Activated T-cell treated with anti-CD3 and anti-CD28 coated beads, Interleukin-2, amount 50 U/mL, for 4 hours (primary cell): ENCODE measurements at places on chromosomes 4 and X. TPM values are rescaled to one million over a fixed set of nuclear protein-coding genes. Genes with fewer than 3 reads are reported as not detected.

- DNase-seq = no peak
Measured at GRCh38 chr4:80257851-80258250, 8.6 kb upstream of the FGF5 start.

DNA sequence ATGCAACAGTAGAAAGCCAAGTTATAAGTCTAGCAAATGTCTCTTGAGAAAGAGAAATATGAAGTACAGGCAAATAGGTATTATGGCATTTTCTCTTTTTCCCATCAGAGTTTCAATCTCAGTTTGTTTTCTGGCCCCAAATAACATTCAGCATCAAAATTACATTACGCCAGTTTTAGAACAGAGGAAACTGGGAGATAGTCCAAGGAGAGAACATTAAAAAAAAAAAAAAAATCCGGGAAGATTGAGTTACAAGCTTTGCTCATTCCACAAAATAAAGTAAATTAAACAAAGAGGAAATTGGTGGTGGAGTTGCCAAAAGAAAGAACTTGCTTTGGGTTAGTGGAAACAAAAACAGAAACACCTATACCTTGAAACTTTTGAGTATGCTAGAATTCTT lies 50.4 kb upstream of the IL13RA2 start:
- DNase-seq = no peak

DNA sequence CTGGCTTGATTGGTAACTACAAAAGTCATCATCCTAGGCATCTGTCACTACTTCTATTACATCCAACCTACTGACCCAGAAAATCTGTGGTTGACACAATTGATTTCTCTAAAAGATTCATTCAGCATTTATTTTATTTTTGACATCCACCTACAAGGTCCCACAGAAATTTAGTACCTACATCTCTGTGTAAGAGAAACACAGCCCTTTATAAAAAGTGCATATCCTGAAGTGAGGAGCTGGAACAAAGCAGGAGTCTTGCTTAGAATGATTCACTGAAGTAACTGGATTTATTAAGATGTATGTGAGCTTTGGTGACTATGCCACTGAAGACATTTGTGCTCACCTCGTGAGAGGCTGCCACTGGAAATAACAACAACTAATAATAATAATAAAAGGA lies 391.0 kb downstream of the GPAT3 start:
- no peak for DNase-seq

DNA sequence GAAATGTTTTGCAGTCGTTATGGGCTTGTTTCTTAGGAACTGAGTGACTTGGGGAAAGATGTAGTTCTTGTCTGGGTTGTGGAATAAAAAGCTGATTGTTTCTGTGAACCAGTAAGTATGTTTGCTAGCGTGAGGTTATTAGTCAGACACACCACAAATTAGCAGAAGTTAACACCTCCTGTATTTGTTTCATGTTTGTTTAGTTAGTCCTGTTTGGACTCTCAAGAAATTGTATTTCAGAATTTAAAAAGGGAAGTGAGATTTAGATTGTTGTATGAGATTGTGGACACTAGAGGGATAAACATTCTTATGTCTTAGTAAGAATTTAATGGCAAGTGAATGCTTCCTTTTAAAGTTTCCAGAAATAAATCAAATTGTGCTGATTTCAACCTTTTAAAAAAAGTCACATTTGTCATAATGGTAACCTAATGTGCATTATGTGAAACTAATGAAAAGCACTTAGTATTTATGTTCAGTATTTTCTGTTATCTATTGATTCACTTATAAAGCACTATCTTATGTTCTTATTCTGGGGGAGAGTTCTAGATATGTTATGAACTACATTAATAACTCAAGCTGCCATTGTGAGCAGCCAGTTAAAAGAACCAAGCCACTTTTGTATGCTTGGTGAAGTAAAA lies 25.6 kb downstream of the ATP10D start:
- DNase-seq = no peak

DNA sequence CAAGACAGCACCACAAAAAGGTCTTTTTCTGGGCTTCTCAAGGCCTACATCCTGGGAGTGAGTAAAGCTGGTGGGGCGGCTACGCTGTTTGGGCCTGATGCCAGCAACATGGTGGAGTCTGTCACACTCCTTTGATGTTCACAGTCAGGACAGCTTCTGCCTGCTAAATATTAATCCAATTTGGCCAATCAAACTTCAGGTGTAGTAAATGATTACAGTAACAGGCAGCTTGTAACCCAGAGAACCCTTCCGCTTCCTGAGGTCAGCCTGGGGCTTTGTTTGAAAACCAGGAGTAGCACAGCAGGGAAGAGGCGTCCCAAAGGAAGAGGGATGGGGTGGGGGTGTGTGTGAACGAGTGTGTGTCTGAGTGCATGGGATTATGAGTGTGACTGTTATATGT lies 220.4 kb downstream of the MAML3 start:
- no peak for DNase-seq

DNA sequence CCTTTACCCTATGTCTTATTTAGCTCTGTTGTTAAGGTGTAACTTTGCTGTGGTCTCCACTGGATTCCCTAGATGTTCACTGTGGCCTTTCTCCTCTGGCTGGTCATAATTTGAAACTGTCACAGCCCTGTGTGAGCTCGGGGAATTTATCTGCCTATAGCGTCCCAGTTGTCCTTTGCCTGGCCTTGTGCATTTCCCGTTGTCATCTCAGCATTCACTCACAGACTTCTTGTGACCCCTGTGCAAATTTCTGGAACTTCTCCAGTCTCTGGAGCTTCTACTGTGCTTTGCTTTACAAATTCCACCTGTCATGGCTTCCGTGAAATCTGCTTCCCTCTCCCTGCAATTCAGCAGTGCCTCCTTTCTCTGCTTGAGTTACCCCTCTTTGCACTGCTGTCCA lies 106.7 kb downstream of the WWC2 start:
- DNase-seq = no peak

GRCh38 chr4:87490664-87491369 lies 38.4 kb downstream of the SPARCL1 start:
- no peak for DNase-seq

- DNase-seq = no peak
Measured at GRCh38 chr4:48137846-48138245, 3.8 kb upstream of the TXK start.

DNA sequence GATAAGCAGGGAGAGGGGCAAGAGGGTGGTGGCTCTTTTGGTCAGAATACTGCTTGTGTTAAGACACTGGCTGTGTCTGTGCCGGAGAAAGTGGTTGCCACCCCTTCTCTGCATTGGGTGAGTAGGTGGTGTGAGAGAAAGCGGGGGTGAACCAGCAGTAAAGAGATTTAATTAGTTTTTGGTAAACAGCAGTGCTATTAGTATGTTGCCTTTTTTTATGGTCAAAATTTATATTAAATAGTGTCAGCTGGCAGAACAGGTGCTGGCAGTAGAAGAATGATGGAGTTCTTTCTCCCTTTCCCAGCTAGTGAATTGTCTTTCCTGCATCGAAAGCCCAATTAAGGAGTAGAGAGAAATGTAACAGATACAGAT lies 181.6 kb downstream of the LARP7 start:
- DNase-seq = no peak

- DNase-seq = no peak
Measured at GRCh38 chr4:182749667-182750167, 167.5 kb downstream of the DCTD start.

DNA sequence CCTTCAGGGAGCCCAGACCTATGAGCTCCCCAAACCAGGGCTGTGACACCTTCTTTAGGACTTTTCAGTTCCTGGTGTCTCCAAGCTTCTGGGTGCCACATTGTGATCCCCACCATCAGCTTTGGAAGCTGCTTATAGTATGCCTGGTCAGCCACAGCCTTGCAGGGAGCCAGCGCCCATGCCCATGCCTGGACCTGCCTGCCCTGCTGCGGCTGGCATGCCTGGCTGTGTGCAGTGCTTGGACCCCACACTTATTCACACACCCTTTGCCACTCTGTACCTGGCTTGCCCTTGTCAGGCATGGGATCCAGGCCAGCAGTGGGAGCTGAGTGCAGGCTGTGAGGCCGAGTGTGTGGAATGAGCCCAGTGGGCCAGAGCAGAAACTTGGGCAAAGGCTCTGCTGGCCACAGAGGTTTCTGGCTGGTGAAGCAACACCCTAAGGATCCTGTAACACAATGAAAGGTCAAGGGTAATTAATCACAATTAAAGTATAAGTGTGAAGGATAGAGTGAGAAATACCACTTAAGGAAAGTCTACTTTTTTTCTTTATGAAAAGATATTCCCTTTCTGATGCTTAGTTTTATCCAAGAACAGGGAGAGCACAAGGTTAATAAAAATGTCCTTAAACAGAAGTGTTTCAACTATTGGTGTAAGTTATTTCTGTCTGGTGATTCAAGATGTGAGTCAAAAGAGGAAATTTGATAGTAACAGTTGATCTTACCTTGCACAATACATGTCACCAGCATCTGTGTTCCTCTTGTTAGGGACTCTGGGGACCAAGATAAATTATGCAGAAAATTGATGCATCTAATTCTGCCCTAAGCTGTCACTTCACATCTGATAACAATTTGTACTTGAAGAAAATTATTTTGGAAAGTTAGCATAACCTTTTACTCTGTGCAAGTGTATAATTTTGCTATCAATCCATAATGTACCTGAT lies 161.8 kb downstream of the FAM47A start:
- DNase-seq = no peak

GRCh38 chrX:32778965-32779364 lies 432.4 kb downstream of the DMD start:
- no peak for DNase-seq

- no peak for DNase-seq
Measured at GRCh38 chr4:78031417-78031950, 25.6 kb upstream of the FRAS1 start.

DNA sequence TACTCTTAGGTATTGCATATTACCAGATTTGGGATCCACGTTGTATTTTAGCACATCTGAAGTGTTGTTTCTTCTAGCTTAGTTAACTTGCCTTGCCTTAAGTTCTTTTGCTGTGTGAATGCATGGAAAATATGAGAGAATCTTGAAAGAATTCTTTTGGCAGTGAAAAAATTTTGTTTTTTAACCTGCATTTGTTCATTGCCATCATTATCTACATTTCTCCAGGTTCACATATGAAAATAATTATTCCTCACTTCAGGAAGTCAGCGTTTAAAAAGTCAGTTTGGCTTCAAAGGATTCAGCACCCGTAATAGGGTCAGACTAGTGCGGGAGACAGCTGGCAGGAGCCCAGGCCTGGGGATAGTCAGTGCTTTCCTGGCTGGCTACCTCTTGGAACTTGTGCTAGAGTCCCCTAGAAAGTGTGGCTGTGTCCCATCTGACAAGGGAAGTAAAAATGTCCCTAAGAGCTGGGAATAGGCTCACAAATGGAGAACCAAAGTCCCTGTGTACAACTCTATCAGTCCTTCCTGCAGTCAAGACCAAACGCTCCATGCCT lies 251.9 kb upstream of the KLF3 start:
- no peak for DNase-seq

- DNase-seq = no peak
Measured at GRCh38 chr4:183355405-183355804, 33.2 kb upstream of the CLDN24 start.

- no peak for DNase-seq
Measured at GRCh38 chr4:26719954-26720552, 136.2 kb downstream of the TBC1D19 start.

GRCh38 chr4:11216520-11216919 lies 212.2 kb downstream of the HS3ST1 start:
- DNase-seq = no peak

DNA sequence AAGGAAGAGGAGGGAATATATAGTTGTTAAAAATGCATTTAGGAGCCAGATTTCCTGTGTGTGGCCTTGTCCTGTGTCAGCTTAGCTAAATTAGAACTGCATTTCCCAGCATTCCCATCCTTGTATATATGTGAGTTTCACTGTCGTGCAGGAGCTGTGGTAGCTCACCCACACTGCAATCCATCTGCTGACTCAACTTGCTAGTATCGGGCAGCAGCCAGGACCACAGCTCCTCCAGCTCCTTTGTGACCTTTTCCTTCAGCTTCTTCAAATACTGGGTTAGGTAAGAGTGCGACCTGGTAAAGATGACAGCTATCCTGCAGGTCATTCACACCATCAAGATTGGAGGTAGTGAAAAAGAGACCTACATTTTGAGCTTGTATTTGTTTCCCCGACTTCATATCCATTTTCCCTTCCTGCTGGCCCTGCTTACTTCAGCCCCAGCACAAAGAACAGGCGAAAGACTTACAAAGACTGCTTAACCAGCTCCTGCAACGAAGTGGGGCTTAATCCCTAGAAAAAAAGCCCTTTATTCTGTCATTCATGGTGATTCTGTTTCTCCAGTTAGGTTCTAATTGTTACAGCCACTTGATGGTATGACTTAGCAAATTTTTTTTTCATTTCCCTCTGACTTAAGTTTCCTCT lies 11.4 kb downstream of the ASIC5 start:
- DNase-seq = no peak

Gene WFS1
- 7.7 TPM for total RNA-seq

Gene UGT2B17
- not detected for total RNA-seq

Gene USP26
- total RNA-seq = not detected

Gene XPNPEP2
- 0.08 TPM for total RNA-seq

Gene PDGFC
- not detected for total RNA-seq

Gene ZNF630
- 0.25 TPM for total RNA-seq

Gene MRPL1
- 98.0 TPM for total RNA-seq

Gene EFHC2
- total RNA-seq = 0.11 TPM
